ENCODE measurements at places on chromosomes 3 and 15.

DNA sequence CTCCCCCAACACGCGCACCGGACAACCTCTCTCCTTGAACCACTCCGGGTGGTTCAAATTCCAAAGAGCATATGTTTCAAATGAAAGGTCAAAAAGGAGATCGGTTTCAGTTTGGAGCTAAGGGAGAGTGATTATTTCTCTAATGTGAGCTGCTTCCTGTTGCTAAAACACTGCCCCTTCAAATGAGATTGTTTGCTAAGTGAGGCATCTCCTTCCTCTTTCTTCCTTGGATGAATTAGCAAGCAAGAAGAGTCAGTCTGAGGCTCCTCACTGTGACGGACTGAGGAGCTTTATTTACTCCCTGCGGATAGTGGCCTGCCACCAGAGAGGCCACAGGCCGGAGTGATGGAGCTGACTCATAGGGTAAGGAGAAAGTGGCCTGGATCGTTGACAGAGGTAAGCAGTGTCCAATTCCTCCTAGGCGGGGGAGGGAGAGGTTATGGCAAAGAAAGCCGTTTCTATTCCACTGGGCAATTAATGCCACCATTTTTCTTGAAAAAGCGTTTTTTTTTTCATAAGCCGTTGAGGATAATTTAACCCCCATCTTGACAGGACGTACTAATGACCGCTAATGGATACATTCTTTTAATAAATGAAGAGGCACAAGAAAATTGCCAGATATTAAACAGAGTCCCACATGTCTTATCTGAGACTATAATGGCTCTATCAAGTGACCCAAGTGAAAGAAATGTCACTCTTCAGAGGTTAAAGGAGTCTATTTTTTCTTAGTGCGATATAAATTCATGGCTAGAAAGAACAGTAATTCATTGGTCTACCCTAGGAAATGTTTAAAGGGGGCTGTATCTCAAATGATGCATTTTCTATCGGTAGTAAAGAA is 167.0 kb upstream of the ANKRD28 start:
- no peaks in the 10 kb centered on the region for H3K27me3 ChIP-seq
- DNase-seq: no peak
- peaks cover 6% of the 10 kb centered on the region for H3K4me1 ChIP-seq
- no peak overlapping the region for H3K27ac ChIP-seq

- H3K27me3 ChIP-seq: no peaks in the 10 kb centered on the region
- no peaks in the 10 kb centered on the region for H3K36me3 ChIP-seq
- H3K27ac ChIP-seq: no peak overlapping the region
- no peak for DNase-seq
Observed at GRCh38 chr3:190188197-190188596, 67.5 kb upstream of the P3H2 start.

DNA sequence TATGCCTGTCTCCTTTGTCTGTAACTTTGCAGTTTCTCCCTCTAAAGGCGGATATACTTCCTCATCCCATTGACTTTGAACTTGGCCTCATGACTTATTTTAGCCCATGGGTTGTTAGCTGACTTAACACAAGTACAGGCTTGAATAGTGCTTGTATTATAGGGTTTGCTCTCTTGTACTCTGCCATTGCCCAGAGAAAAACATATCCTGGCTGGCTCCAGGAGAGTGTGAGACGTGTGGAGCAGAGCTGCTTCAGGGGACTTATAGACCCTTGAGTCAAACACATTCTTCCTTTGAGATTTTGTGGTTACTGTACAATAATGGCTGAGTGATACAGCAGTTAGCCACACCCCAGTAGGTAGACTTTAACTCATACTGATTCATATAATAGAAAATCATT is 124.0 kb downstream of the RAP2B start:
- no peak for DNase-seq
- H3K4me1 ChIP-seq: no peaks in the 10 kb centered on the region
- no peak overlapping the region for H3K4me3 ChIP-seq
- no peaks in the 10 kb centered on the region for H3K27me3 ChIP-seq
- H3K36me3 ChIP-seq: no peaks in the 10 kb centered on the region

- H3K4me3 ChIP-seq: no peak overlapping the region
- H3K27me3 ChIP-seq: no peaks in the 10 kb centered on the region
- no peak overlapping the region for H3K27ac ChIP-seq
- no peaks in the 10 kb centered on the region for H3K4me1 ChIP-seq
Observed at GRCh38 chr3:13825311-13825579, 54.6 kb downstream of the WNT7A start.

DNA sequence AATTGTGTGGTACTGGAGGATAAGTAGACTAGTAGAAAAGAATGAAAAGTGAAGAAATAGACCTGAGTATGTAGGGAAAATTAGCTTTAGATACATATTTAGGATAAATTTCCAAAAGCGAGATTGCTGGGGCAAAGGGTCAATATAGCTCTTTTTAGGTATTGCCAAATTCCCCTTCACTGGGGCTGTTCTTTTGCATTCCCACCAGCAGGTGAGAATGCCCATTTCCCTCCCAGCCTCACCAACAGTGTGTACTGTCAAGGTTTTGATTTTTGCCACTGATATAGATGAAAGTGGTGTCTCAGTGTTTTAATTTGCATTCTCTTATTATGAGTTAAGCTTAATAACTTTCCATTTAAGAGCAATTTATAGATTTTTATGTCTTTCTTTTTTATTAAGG is 35.7 kb upstream of the BHLHE40 start:
- no peak overlapping the region for H3K27ac ChIP-seq
- H3K4me1 ChIP-seq: no peaks in the 10 kb centered on the region

GRCh38 chr15:71230303-71230702 is 115.0 kb downstream of the THSD4 start:
- no peak overlapping the region for H3K27ac ChIP-seq
- H3K27me3 ChIP-seq: no peaks in the 10 kb centered on the region
- H3K4me1 ChIP-seq: peaks cover 4% of the 10 kb centered on the region
- no peak for DNase-seq

Measured in hepatocyte (in vitro differentiated cells).